ENCODE measurements at places on chromosomes 2 and 18.

GRCh38 chr18:9824952-9825371, 60.8 kb upstream of the TXNDC2 start:
- no peak for DNase-seq

GRCh38 chr2:24315669-24316068, 44.7 kb downstream of the ITSN2 start:
- DNase-seq: no peak

GRCh38 chr2:42371611-42372473, 10.8 kb upstream of the COX7A2L start:
- DNase-seq: no peak

- DNase-seq: no peak
Measured at GRCh38 chr2:105313877-105314276, 15.7 kb downstream of the TGFBRAP1 start.

DNA sequence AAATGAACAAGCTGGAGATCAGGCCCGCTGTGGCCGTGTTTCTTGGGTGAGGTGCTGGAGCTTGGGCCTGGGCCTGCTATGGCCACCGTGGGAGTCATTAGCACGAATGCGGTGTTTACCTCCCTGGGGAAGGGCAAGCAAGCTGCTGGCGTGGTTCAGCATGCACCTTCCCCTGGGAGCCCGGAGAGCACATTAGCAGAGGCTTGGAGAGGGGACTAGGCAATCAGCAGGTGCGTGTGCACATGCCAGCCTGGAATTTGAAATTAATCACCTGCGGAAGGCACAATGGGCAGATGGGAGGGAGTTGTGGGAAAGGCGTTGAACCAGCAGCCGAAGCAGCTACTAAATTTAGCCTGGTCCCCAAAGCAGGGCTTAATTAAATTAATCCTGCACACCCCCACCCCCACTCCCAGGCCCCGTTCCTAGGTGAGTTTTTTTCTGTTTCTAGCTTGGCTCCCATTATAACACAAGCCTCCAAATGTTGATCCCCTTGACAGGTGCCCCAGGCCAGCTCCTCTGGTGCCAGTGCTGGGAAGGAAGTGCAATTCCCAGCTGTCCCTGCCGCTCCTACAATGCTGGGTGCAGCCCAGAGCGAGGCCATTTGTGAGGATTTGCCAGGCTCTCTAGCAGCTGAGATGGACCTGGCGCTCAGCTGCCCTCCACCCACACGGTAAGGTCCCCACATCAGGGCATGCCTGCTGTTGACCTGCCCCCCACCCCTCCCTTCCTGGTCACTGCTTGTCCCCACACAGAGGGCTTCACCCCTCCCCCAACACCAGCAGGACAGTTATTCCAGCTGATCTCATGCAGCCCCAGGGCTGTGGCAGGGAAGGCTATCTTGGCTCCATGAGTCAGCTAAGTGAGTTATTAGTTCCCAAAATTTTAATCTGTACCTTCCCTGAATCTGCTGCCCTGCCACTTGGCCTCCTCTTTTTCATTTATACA, 115.0 kb downstream of the ZBTB7C start:
- no peak for DNase-seq

Measured in activated naive CD4-positive, alpha-beta T cell treated with anti-CD3 and anti-CD28 coated beads, Interleukin-2, amount 50 U/mL, for 72 hours (primary cell).